ENCODE measurements at places on chromosomes 16 and 17. TPM values are rescaled to one million over a fixed set of nuclear protein-coding genes. Genes with fewer than 3 reads are reported as not detected.

DNA sequence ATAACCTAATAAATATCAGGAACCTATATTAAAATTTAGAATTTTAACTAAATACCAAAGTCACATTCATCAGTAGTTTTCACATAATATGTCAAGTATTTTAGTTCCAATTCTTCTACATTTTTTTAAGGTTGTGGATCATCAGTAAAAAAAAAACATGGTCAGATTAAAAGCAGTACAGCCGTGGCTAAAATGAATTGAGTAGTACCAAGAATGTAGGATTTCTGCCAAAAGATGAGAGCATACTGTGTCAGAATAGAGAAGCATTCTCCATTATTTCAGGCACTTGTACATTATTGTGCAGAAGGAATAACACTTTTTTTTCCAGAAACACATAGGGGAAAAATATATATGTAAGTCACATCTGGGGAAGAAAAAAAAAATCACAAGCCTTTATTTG lies 1176.1 kb downstream of the CDH11 start:
- H3K4me3 ChIP-seq: no peak overlapping the region
- peak; percentile 8 for DNase-seq
- no peaks in the 10 kb centered on the region for H3K4me1 ChIP-seq

GRCh38 chr17:57008958-57009357 lies 31.0 kb downstream of the SCPEP1 start:
- no peaks in the 10 kb centered on the region for H3K36me3 ChIP-seq
- H3K27me3 ChIP-seq: peaks cover 2% of the 10 kb centered on the region
- H3K4me1 ChIP-seq: no peaks in the 10 kb centered on the region
- no peak for DNase-seq
- no peak overlapping the region for H3K27ac ChIP-seq

DNA sequence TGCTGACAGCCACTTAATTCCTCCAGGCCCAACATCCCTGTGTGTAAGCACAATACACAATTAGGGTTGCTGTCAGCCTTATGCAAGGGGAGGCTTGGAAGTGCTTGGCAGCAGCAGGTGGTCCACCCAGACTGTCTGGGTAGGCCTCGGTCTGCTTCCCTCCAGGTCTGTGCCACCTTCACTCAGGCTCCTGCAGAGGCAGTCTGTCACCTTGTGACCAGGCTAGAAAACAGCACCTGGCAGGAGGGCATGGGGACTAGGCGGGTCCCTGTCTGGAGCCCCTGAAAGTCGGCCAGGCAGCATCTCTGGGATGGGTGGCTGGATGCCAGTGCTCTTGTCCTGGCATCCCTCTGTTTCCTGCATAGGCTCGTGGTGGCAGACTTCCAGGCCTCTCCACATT lies 578.1 kb downstream of the KCNJ18 start:
- H3K4me3 ChIP-seq: no peak overlapping the region
- no peaks in the 10 kb centered on the region for H3K4me1 ChIP-seq
- no peak for DNase-seq
- H3K27ac ChIP-seq: no peak overlapping the region
- H3K27me3 ChIP-seq: no peaks in the 10 kb centered on the region
- no peaks in the 10 kb centered on the region for H3K36me3 ChIP-seq

DNA sequence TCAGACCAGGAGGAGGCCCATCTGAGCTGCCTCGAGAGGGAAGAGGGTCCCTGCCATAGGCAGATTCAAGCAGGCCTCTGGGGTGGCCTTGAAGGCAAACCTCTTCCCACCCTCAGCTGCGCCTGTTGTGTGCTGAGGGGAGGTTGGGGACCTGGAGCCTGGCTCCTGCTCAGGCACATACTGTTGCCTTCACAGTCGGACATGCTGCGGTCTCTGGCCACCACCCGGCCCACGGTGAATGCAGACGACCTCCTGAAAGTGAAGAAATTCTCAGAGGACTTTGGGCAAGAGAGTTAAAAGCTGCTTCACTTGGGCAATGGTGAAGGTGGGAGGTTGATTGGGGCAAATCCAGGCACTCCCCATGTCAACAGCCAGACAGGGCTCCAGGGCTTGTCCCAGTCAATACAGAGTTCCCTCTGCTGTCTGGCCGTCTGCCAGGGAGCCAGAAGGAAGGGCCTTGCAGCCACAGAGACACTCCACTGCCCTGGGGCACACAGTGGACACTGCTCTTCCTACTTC lies 6.3 kb downstream of the PDF start:
- H3K27ac ChIP-seq: no peak overlapping the region
- H3K27me3 ChIP-seq: no peaks in the 10 kb centered on the region
- H3K36me3 ChIP-seq: peaks cover 61% of the 10 kb centered on the region
- H3K4me1 ChIP-seq: peaks cover 15% of the 10 kb centered on the region
- no peak for DNase-seq

TBC1D26 gene
- total RNA-seq: 0.14 TPM

- no peak overlapping the region for H3K4me3 ChIP-seq
- H3K4me1 ChIP-seq: no peaks in the 10 kb centered on the region
- H3K27ac ChIP-seq: no peak overlapping the region
- no peaks in the 10 kb centered on the region for H3K27me3 ChIP-seq
- H3K36me3 ChIP-seq: no peaks in the 10 kb centered on the region
Measured at GRCh38 chr16:25633549-25633948, 58.2 kb upstream of the HS3ST4 start.

DNA sequence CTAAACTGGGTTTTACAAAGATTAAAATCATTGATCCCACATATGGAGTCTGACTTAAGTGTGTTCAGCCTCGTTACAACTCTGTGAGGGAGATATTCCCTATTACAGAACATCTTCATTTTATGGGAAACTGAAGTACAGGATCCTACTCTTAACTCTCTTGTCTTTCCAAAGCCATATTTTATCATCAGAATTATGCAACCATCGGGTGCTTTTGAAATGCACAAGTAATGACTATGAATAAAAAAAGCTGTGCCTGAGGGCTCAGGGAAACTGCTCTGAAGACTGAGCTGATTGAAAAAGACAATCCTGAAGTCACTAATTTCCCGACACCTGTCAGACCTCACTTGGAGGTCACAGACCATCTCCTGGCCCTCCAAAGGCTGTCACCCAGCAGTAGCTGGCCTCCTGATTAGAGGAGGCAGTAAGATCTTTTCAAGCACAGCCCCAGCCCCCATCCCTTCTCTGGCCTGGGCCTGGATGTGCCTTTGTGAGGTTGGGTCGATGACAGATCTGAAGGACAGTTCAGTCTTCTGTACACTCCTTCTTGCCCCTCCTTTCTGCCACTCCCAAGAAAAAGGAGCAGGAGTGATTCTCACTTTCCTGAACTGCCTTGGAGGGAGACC lies 5.6 kb downstream of the AKAP1 start:
- no peak overlapping the region for H3K4me3 ChIP-seq
- H3K27ac ChIP-seq: no peak overlapping the region
- peaks cover 7% of the 10 kb centered on the region for H3K4me1 ChIP-seq
- no peak for DNase-seq
- H3K36me3 ChIP-seq: no peaks in the 10 kb centered on the region
- no peaks in the 10 kb centered on the region for H3K27me3 ChIP-seq

- no peak overlapping the region for H3K4me3 ChIP-seq
- H3K27ac ChIP-seq: no peak overlapping the region
- peaks cover 2% of the 10 kb centered on the region for H3K27me3 ChIP-seq
- H3K4me1 ChIP-seq: no peaks in the 10 kb centered on the region
- no peak for DNase-seq
- no peaks in the 10 kb centered on the region for H3K36me3 ChIP-seq
Measured at GRCh38 chr16:56312028-56312300, 113.4 kb downstream of the AMFR start.

TCAP gene
- 1.4 TPM for total RNA-seq

UBALD2 gene
- 32.8 TPM for total RNA-seq

PRAC1 gene
- total RNA-seq: not detected

DNA sequence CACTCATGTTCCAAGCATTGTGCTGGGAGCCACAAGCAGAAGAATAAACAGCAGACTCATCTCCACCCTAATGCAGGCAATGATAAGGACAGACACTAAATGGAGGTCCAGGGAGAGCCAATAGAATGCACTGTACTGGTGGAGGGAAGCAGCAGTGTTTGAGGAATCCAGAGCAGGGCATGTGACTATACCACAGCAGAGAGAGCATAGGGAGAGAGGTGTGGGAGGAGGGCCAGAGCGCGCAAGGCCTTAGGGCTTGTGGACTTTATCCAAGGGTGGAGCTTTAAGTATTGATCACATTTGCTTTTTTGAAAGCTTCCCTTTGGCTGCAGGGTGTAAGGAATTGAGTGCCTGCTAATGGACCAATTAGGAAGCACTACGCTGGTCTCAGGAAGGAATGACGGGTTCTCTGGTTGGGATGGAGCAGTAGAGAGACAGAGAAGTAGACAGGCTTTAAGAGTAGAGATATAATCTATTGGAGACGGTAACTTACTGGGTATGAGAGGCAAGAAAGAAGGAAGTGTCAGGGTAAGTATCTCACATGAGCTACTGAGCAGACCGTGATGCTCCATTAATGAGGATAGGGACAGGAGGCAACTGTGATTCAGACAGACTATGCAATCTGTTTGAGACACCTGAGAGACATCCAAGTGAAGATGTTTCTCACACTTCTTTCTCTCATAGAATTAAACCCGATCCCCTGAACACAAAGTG lies 82.2 kb downstream of the MYO1D start:
- DNase-seq: no peak
- H3K4me1 ChIP-seq: no peaks in the 10 kb centered on the region
- no peak overlapping the region for H3K4me3 ChIP-seq
- H3K27me3 ChIP-seq: no peaks in the 10 kb centered on the region
- no peaks in the 10 kb centered on the region for H3K36me3 ChIP-seq

MFAP4 gene
- 3.7 TPM for total RNA-seq

TLCD3A gene
- 25.8 TPM for total RNA-seq

DNA sequence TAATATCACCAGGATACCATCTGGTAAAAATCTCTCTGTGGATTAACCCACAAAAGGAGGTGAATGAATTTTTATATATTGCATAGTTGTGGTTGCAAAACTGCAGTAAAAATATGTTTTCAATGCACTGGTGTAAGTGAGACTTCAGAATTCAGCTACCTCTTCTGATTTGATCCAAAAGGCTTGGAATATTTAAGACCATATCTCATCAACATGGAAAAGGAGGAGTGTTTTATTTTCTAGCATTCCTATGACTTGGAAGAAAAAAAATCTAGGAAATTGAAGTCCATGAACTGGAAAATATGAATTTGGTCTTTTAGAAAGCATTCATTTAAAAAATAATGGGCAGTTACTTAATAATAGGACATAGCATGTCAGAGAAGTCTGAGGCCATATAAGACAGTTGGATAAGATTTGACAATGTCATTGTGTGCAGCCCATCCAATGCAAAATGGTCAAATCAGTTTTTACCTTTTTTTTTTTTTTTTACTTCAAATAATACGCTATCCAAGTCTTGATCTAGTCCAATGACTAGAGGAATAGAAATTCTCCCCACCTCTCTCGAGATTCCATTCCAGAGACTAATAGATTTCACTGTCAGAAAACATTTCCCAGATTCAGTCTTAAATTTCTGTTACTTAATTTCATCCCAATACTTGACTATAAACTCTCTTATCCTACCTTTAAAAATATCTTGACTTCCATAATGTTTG lies 364.9 kb upstream of the PMFBP1 start:
- no peaks in the 10 kb centered on the region for H3K36me3 ChIP-seq
- H3K27ac ChIP-seq: peak overlapping the region; percentile 44
- H3K27me3 ChIP-seq: no peaks in the 10 kb centered on the region
- H3K4me3 ChIP-seq: no peak overlapping the region

DNA sequence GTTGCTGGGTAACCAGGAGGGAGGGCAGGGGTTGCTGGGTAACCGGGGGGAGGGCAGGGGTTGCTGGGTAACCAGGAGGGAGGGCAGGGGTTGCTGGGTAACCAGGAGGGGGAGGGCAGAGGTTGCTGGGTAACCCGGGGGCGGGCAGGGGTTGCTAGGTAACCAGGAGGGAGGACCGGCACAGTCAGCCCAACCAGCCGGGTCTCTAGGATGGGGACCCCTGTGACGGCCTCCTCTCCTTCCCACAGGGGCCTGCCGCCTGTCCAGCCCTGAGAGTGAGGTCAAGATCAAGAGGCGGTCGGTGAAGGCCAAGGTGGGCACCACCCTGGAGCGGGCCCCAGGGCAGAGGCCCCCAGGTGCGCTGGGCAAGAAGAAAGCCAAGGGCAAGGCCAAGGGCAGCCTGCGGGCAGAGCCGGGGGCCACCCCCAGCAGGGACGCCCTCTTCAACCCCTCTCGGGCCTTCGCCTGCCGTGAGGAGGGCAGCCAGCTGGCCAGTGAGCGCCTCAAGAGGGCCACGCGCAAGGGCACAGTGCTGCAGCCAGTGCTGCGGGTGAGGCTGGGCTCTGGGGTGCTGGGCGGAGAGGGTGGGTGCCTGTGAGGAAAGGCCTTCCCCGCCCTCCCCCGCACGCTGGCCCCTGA lies 54.6 kb downstream of the ACTG1 start:
- DNase-seq: no peak
- H3K4me3 ChIP-seq: no peak overlapping the region
- no peaks in the 10 kb centered on the region for H3K36me3 ChIP-seq
- H3K27ac ChIP-seq: no peak overlapping the region
- no peaks in the 10 kb centered on the region for H3K27me3 ChIP-seq
- peaks cover 12% of the 10 kb centered on the region for H3K4me1 ChIP-seq

KCTD2 gene
- 17.1 TPM for total RNA-seq

SMYD4 gene
- total RNA-seq: 10.7 TPM

GRCh38 chr17:30271102-30271501 lies 20.6 kb downstream of the BLMH start:
- no peak overlapping the region for H3K4me3 ChIP-seq
- H3K4me1 ChIP-seq: peaks cover 11% of the 10 kb centered on the region
- H3K36me3 ChIP-seq: peaks cover 30% of the 10 kb centered on the region

GRCh38 chr16:6274351-6274750 lies 1058.3 kb upstream of the RBFOX1 start:
- no peak for DNase-seq
- no peaks in the 10 kb centered on the region for H3K36me3 ChIP-seq
- H3K27me3 ChIP-seq: no peaks in the 10 kb centered on the region
- H3K27ac ChIP-seq: peak overlapping the region; percentile 17
- H3K4me3 ChIP-seq: no peak overlapping the region

GRCh38 chr17:49694847-49695697 lies 12.7 kb downstream of the SLC35B1 start:
- no peaks in the 10 kb centered on the region for H3K4me1 ChIP-seq
- H3K27me3 ChIP-seq: no peaks in the 10 kb centered on the region

GRCh38 chr16:66849021-66849420 lies 4.8 kb downstream of the CA7 start:
- peaks cover 36% of the 10 kb centered on the region for H3K27me3 ChIP-seq
- no peak for DNase-seq
- peaks cover 4% of the 10 kb centered on the region for H3K4me1 ChIP-seq
- no peaks in the 10 kb centered on the region for H3K36me3 ChIP-seq

PRRT2 gene
- total RNA-seq: 6.7 TPM

DNA sequence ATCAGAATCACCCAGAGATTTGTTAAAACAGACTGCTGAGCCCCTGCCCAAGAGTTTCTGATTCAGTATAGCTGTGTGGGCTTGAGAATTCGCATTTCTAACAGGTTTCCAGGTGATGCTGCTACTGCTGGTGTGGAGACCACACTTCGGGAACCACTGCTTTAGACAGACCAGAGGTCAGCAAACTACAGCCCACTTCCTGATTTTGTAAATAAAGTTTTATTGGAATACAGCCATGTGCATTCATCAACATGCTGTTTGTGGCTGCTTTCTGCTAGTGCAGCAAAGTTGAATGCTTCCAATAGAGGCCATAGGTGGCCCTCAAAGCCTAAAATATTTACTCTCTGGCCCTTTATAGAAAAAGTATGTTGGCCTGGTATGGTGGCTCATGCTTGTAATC lies 32.6 kb upstream of the CLEC19A start:
- H3K4me3 ChIP-seq: no peak overlapping the region
- no peaks in the 10 kb centered on the region for H3K27me3 ChIP-seq
- no peaks in the 10 kb centered on the region for H3K36me3 ChIP-seq
- DNase-seq: no peak

Measured in astrocyte (in vitro differentiated cells and primary cell).